ENCODE measurements at places on chromosomes 1 and 21.

DNA sequence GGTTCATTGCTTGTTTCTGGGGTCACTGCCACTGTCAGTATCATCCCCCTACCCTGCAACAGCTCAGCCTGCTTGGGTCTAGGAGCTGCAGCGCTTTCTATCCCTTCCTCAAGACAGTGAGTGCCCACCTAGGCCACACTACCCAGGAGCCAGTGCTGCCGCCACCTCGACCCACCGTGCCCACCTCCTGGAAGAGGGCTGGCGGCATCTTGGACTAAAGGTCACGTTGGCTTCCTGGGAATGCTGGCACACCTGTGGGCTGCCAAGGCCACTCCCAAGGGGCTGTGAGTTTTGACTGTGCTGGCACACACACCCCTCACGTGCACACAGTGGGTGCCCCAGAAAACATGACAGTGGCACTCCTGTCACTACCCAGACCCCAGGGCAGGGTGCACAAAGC, 22.1 kb downstream of the CRYAA start:
- no peak for DNase-seq

DNA sequence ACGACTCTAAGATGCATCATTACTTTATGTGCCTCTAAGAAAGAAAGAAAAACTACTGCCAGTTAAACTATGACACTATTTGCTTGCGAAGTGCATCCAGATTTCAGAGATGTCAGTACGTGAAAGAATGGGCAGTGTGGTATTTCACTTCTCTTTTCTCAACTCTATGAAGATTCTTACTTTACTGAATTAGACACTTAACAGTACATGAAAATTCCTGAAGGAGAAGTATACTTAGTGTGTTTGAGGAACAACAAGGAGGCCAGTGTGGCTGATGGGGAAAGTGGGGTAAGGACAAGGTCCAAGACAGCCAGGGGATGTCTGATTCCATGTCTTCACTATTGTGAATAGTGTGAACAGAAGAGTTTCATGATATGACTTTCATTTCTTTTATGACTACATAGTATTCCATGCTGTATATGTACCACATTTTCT, 53.9 kb upstream of the HSD17B7 start:
- DNase-seq = no peak

- no peak for DNase-seq
Measured at GRCh38 chr1:206757524-206758266, 12.9 kb upstream of the IL19 start.

DNA sequence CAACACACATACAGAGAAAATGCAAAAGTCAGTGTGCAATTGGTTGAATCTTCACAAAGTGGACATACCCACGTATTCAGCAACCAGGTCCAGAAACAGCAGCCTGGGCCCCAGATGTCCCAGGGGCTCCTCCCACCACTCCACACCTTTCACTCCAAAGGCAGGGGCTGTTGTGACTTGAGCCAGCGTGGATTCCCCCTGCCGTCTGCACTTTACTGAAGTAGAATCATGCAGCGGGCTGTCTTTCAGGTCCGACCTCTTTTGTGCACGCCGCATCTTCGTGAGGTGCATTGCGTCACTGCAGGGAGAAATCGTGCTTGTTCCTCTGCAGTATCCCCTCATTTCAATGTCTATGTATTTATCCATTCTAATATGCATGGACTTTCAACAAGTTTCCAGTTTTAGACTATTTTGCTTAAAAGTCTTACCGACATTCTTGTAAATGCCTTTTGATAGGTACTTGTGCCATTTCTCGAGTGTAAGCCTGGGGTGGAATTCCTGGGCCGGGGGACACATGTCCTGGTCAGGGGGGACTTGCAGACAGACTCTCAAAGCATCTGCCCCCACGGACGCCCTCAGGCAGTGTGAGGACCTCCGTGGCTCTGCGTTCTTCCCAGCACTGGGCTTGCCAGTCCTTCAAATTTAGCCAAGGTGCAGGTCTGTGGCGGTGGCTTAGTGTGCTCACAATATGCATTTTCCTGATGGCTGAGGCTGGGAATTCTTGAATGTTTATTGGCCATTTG, 29.3 kb upstream of the ACTRT2 start:
- DNase-seq = no peak

- no peak for DNase-seq
Measured at GRCh38 chr1:57713501-57713900, 289.6 kb upstream of the DAB1 start.

- no peak for DNase-seq
Measured at GRCh38 chr1:57282411-57282810, 141.4 kb downstream of the DAB1 start.

GRCh38 chr1:45359882-45360513, 19.8 kb upstream of the MUTYH start:
- peak; percentile 69 for DNase-seq

- no peak for DNase-seq
Measured at GRCh38 chr1:171981303-171981702, 140.0 kb downstream of the DNM3 start.

DNA sequence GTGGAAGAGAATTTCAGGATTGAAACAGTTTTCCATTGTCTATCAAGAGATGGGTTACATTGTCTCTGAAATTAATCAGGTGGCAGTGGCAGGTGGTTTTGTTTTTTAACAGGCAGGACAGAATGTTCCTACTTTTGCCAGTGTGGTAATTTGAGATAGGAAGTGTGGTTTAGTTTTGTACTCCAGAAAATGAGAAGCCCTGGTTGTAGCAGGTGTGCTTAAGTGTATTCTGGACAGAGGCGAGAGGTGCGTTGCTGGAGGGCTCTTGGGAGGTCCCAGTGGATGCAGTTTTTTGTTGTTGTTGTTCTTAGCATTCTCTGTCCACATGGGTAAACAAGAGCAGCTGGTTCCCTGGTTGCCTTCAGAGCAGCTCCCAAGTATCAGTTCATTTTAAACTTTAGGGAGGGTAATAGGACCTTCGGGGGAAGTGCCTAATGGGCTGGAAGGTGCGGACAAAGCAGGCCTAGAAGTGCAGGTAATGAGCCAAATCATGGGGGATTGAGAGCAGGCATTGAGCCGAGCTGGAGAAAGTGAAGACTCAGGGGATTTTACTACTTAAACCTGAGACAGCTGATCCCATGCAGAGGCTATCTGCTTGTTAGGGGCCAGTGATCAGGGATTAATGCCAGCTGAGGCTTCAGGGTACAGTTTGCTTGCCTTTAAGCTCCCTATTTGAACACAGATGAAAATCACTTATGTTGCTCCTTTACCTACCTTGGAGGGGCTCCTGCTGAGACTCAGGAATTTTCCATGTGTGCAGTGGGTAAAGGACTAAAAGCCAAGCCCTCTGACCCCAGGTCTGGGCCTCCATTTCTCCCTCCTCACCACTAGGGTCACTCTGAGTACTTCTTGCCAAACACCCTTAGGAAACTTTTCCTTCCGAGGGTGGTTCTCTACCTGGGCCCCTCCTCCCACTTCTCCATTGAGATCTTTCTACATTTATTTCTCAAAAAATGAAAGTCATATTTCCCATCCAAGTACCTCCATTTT, 6.1 kb downstream of the PFKFB2 start:
- DNase-seq = no peak

- no peak for DNase-seq
Measured at GRCh38 chr1:214853340-214853739, 229.2 kb upstream of the KCNK2 start.

GRCh38 chr1:25628741-25629421, 12.3 kb downstream of the MAN1C1 start:
- no peak for DNase-seq

DNA sequence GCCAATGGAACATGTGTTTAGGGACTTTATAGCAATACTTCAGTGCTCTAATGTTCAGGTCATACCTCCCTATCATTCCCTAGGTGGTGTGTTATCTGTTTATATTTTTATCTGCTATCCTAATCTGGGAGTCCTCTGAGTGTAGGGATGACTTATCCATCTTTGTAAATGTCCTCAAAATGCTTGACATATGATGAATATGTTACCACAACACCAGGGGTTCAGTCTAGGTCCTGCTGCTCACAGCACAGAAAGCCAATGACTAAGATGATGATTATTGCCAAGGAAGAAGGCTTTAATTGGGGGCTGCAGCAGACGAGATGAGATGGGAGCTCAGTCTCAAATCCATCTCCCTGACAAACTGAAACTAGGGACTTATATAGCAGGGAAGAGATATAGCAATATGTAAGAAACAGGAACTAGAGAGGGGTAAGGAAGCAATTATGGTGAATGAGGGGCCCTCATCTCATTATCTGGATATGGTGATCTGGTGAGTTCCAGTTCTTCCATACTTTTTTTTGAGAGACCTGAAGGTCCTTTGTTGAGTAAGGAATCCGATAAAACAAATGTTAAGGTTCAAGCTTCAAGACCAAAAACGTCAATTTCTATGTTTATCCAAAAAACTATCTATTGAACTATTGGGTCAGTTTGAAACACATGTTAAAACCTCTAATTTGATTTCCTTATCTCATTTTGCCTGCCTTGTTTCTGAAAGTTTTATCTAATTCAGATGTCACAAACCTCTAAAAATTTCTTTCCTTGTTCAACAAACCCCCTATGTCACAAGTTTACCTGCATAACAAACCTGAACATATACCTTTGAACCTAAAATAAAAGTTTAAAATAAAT, 256.7 kb upstream of the CACYBP start:
- DNase-seq = no peak

DNA sequence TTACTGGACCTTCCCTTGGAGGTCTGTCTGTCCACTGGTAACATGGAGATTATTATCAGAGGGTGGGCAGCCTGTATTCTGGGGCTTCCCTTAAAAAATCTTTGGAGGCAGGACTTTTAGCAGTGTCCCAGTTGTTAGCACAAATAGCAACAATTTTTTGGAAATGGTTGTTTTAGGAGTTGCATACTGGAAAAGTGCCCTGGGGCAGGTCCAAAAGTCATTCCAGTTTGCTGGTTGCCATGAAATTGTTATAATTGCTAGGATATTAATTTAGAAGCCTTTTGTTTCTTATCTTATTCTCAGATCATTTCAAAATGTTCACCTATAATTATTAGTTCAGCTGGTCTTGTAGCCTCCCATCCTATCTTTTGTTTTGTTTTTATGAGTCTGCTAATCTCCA, 71.0 kb downstream of the PTGS2 start:
- no peak for DNase-seq

- DNase-seq = peak; percentile 66
Measured at GRCh38 chr1:160971618-160972056, 17.0 kb upstream of the ITLN2 start.

DNA sequence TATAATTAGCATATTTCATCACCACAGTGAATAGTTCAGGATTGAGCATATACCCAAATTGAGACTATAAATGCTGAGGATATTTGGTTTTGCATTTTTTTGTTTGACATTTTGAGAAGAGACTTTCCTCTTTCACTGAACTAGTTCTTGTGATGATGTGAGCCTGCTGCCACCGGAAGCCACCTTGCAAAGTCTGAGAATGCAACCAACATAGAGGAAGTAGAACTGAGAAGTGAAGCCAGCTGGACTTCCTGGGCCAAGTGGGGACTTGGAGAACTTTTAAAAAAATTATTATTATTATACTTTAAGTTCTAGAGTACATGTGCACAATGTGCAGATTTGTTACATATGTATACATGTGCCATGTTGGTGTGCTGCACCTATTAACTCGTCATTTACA, 102.3 kb downstream of the RPE65 start:
- no peak for DNase-seq

DNA sequence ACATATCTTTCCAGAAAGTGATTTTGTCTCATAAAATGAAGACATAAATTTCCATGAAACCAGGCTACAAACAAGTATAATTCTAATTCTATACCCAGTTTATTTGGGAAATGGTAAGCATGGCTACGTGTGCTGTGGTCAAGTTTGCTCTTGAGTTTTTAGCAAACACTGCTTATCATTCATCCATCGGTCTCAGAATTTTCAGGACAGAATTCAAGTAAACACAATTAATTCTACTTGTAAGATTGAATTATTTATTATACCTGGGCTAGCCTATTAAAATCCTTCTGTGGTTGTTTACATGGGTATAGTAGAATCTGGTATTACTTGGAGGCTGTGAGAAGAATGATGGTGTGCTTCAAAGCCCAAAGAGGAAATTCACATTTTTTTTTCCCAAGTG, 68.3 kb downstream of the CHIA start:
- no peak for DNase-seq

- DNase-seq = no peak
Measured at GRCh38 chr21:45848331-45848730, 133.2 kb upstream of the COL6A1 start.

GRCh38 chr1:24193046-24193445, 6.0 kb upstream of the IFNLR1 start:
- DNase-seq = no peak

- DNase-seq = no peak
Measured at GRCh38 chr21:29637134-29637533, 302.7 kb downstream of the GRIK1 start.

DNA sequence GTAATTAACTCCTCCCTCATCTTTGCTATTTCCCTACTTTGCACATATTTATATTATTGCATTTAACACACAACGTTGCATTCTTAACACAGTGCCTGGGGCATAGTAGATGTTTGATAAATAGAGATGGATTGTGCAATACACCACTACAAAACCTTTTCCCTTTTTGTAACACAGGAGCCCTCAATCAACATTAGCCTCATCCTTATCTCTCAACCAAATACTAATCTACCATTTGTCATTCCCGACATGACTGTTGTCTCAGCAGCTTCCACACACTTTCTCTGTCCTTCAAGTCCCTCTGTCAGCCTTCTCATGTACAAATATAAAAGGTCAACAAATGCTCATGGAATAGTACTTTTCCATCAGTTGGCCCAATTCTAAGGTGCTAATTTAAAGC, 78.9 kb upstream of the KCNK2 start:
- DNase-seq = no peak

GRCh38 chr1:86546787-86547221, at the start of gene CLCA4:
CLCA4 (plus strand) TSS chr1:86547078; CDS start chr1:86547120, 42 bp downstream.
- DNase-seq = no peak
